ENCODE measurements at places on chromosomes 11 and 22.

GRCh38 chr22:27135031-27135981, 477.9 kb downstream of the MIAT start:
- DNase-seq, result no peak

GRCh38 chr11:70000228-70000627, 77.9 kb upstream of the ANO1 start:
- no peak for DNase-seq

DNA sequence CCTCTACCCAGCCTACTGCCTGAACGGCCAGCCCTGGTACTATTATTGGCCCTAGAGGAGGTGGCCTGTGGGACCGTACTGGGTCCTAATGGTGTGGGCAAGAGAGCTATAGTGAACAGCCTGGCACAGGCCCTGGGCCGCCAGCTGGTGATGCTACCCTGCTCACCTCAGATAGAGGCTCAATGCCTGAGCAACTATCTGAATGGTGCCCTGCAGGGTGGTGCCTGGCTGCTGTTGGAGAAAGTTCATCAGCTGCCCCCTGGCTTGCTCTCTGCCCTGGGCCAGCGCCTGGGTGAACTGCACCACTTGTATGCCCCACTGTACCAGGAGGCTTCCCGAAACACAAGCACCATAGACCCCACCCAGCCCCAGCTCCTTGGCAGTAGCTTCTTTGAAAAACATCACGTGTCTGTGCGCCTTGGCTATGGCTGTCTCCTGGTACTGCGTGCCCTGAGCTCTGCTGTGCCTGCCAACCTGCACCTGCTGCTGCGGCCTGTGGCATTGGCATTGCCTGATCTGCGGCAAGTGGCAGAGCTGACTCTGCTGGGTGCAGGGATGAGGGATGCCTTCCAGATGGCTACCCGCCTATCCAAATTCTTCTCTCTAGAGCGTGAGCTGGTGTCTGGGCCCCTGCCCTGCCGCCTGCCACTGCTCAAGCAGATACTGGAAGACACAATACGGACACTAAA, 49.0 kb downstream of the DNHD1 start:
- no peak for DNase-seq

GRCh38 chr11:84887055-84887629, 740.0 kb downstream of the DLG2 start:
- DNase-seq, result no peak

- DNase-seq, result no peak
Measured at GRCh38 chr11:8192016-8192895, 23.4 kb upstream of the RIC3 start.

- DNase-seq, result no peak
Measured at GRCh38 chr11:47778878-47779483, 11.8 kb upstream of the FNBP4 start.

DNA sequence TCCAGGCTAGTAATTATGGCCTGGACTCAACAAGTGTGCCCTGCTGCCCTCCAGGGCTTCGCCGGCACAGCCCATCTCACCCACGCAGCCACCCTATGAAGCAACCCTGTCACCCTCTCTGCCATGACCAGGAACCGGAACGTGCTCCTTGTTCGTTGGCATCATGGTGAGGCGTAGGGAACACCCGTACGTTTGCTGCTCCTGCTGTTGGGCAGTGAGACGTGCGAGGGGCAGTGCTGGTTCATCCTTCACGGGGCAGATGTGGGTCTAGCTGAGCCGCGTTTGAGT, 20.7 kb downstream of the NADSYN1 start:
- no peak for DNase-seq

Measured in activated T-helper 1 cell treated with Interleukin-2 at 50 U/mL for 16 hours (primary cell).